ENCODE measurements at places on chromosomes 5 and 9.
A peak's percentile ranks its signal among the peaks of the same experiment; 100 is the strongest.

DNA sequence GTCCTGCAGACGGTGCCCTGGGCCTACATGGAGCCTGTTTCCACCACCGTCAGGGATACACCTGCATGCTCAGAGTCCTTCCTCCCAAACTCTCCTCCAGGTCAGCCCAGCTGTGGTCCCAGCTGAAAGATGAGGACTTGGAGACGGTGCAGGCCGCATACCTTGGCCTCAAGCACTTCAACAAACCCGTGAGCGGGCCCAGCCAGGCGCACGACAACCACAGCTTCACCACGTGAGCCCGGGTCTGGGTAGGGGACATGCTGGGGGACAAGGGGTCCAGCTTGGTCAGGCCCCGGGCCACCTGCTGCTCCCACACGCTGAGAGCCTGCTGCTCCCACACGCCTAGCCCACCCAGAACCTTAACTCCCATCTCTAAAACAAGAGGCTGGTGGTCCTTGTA lies 16.6 kb upstream of the CARD19 start:
- DNase-seq: no peak

DNA sequence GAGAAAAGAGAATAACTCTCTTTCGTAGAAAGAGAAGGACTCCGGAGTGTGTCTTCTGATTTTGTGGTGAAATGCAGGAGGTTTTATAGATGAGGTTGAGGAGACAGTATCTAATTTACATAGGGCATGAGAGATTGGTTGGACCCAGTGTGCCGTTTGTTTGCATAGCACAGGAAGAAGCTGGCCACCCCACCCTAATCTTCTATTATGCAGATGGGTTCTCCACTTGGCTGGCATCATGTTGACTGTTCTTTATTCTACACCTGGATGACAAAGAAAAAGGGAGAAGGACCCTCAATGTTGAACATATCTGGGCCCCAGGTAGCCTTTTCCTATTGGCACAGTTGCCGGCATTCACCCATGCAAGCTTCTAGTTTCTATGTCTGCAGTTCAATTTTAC lies 23.2 kb upstream of the MINAR2 start:
- DNase-seq: no peak

GRCh38 chr9:89048616-89049015 lies 57.3 kb downstream of the S1PR3 start:
- DNase-seq: no peak

DNA sequence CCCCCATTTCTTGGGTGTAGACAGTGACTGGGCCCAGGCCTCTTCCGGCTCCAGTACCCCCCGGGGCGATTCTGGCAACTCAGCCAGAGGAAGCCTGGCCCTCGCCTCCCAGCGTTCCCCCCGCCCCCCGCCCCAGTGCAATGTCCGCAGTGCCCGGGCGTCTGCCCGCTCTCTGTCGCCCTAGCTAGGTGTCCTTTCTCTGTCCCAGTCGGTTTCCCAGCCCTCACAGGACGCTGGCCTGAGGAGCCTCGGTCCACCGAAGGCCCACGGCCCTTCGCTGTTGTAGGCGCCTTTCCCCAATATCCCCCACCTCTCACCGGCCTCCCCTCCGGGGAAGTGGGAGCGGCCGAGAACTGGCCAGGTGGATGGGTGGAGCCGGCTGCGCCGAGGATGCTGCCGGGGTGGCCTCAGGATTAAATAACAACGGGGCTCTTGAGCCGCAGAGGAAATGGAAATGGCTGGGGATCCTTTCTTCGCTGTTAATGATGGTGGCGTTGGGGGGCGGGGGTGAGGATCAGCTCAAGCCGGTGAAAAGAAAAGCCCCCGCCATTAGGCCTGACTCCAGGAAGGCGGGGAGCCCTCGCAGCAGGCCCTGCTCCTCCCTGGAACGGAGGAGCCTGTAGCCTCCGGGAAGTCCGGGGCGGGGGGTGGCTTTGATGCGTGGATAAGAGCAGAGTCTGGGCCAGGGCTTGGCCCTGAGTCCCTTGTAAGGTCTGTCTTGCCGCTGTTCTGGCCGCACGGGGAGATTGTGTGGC lies 1.1 kb upstream of the SPRY4 start:
- no peak for DNase-seq

GRCh38 chr5:143695941-143696340 lies 116.0 kb upstream of the HMHB1 start:
- DNase-seq: no peak

GRCh38 chr9:130020618-130021017 lies 22.4 kb downstream of the FNBP1 start:
- no peak for DNase-seq

DNA sequence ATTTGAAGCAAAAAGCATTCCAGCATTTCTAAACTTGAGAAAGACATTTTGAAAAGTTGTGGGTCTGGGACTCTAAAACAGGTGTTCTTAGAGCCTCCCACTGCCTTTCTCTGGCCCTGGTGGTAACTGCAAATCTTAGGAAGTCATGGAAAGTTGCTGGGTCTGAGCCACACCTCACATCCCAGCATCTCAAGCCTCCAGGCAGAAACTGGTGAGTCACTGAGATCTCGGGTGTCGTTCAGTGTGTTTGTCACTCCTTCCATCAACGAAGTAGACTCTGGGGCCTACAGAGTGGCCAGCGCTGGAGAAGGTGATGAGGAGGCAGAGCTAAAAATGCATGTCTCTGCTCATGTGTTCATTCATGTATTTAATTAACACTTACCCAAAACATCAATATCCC lies 59.6 kb upstream of the C5orf58 start:
- DNase-seq: no peak

DNA sequence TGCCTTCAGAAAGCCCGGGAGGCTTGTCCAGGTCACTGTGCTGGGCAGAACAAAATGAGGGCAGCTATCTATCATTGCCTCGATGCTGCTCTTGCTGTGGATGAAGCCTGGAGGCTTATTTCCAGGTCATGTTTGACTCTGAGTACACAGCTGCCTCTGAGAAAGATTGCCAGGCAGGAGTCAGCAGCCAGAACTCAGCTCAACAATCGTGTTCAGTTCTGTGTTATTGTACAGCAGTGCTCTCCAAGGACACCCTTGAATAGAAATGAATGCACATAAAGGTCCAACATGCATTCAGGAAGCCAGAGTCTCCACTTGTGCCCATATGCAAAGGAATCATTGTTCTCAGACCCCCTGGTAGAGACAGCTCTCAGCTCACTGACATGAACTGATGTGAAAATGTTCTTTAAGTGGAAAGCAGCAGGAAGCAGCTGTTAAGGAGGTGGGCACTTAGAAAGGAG lies 61.7 kb upstream of the ZFR start:
- no peak for DNase-seq

DNA sequence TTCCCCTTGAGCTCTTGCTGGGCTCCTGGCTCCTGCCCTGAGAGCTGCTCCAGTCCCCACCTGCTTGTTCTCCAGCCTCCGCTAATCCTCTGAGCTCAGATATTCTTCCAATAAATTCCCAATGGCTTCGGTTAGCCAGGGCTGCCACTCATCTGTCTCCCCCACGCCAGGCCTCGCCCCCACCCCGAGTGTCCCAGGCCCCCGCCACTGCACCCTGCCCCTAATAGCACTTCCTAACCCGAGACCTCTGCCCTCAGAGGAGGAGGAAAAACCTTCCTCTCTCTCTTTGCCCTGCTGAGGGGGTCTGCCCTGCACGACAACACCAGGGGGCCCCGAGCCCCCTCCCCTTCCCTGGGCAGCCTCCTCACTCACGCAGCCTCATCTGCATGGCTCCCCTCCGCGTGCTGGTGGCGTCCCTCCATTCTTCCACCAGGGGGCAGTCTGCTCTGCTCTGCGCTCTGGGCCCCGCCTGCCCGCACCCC lies 5.4 kb upstream of the LCN15 start:
- DNase-seq: peak; percentile 22

DNA sequence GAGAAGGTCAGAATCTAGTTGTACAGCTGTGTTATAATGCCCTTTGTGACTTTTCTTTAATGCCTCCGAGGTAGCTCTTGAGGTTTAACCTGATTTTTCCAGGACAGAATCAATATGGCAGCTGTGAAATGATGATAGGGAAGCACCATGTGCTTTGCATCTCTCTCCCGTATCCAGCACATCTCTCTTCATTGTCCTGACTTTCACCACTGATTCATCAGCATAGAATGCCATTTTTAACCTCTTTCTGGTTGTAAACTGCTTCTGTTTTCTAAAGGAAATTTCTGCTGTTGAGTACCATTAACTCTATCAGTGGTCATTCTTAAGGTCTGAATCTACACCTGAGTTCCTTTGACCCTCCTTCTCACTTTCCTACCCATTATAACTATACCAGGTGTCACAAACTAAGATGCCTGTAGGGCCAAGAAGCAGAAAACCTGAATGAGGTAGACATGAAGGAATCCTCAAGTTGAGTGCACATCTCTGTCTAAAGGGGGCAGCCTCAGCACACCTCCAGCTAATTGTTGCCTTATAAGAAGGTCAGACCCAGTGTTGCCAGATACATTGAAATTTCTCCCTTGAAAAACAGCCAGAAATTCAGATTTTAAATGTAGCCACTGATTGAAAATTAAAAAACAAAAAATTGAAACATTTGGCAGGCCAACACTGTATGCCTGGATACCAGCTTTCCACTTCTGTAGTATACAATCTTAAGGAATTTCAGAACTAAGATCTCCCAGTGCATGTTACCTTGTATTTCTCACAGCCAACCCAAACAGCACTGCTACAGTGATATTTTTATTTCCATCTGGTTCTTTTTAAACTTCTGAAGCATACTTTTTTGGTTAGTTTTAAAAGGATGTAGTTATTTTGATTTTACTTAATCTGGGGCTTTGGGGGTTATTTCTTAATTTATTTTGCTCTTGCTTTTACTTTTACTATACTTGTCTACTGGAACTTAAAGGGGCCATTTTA lies 35.8 kb upstream of the TLX3 start:
- DNase-seq: no peak

- DNase-seq: no peak
Measured at GRCh38 chr9:89183146-89183545, 4.5 kb upstream of the SHC3 start.

DNA sequence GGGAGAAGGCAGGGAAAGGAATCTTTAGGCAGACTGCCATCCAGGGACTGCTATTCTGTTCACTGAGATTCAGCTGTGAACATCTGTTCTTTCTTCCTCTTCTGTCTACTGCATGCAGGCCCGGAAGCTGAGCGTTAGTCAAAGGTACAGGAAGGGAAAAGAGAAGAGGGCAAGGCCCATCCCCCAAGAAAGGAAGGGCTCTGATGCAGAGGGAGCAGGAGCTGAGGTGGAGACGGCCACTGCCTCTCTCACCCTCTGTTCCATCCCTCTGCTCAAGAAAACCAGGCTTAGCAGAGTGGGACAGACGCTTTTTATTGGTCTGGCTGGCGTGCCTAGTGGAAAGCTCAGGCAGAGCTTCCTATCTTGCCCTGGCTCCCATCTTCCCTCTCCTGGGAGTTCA lies 57.6 kb downstream of the PFDN1 start:
- no peak for DNase-seq

- DNase-seq: no peak
Measured at GRCh38 chr5:149353911-149354310, 3.9 kb upstream of the PCYOX1L start.

Data from stimulated activated CD4-positive, alpha-beta T cell treated with anti-CD3 and anti-CD28 coated beads, TNF-alpha, amount 100 ng/mL, for 1 hour (primary cell).